ENCODE measurements at places on chromosomes 3 and 15. TPM values are rescaled to one million over a fixed set of nuclear protein-coding genes. Genes with fewer than 3 reads are reported as not detected.

DNA sequence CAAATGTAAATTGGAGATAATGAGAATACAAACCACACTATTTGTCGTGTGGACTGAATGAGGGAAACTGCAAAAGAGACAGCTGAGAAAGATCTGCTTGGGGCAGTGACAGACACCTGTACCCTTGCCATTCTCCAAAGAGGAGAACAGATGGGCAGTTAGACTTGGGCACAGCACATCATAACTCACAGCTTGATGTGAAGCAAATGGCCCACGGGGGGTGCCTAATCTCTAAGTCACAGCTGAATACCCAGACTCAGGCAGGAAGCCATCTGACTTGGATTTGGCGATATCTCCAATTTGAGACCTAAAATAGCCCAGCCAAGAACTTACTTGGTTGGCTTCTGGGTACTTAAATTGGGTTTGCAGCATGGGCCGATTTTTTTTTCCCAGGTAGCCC is 10.0 kb upstream of the SLC6A11 start:
- H3K4me1 ChIP-seq: no peaks in the 10 kb centered on the region
- H3K27ac ChIP-seq: no peak overlapping the region
- H3K4me3 ChIP-seq: no peak overlapping the region
- peaks cover 26% of the 10 kb centered on the region for H3K27me3 ChIP-seq
- H3K36me3 ChIP-seq: no peaks in the 10 kb centered on the region

DNA sequence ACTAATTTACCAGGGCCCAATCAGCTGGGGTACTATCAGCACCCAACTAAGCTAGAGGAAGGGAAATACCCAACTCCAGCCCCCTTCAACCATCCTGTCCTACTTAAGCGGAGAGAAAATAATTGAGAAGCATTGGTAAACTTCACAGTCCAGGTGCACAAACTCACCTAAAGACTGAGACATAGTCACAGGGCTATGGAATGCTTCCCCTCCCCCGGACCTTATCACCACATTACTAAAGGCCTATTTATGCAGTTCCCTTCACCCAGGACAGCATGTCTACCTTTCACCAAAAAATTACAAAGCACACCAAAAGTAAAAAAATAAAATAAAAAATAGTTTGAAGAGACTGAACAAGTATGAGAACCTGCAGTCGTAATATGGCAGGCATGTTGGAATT is 47.9 kb downstream of the HOMER2 start:
- peaks cover 21% of the 10 kb centered on the region for H3K36me3 ChIP-seq
- no peaks in the 10 kb centered on the region for H3K27me3 ChIP-seq
- no peak overlapping the region for H3K27ac ChIP-seq
- no peak overlapping the region for H3K4me3 ChIP-seq

- H3K27me3 ChIP-seq: peaks cover 4% of the 10 kb centered on the region
- no peak overlapping the region for H3K27ac ChIP-seq
- H3K4me3 ChIP-seq: no peak overlapping the region
- H3K36me3 ChIP-seq: no peaks in the 10 kb centered on the region
Observed at GRCh38 chr3:84683493-84683892, 275.3 kb upstream of the CADM2 start.

DNA sequence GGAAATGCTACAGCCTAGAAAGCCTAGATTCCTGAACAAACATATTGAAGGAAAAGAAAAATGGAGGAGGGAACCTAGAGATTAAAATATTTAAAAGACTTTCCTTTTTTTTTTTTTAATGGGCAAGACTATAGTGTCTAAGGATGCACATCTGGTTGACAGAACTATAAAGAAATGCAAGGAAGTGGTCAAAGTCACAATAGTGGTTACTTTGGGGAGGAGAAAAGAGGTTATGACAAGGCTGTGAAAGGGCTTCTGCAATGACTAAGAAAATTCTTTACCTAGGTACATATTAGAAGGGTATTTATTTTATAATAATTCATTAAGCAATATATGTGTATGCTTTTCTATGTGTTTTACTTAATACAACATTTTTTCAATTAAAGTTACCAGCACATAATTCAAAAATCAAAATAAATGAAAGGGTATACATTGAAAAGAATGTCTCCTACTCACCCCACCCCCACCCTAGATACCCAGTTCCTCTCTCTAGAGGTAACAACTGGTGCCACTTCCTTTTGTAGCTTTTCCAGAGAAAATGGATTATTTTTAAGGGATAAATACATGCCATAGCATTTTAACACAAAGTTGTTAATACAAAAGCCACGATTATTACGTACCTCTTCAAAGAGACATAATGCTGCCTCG is 70.1 kb downstream of the HERC1 start:
- peak overlapping the region; percentile 77 for H3K27ac ChIP-seq
- peaks cover 29% of the 10 kb centered on the region for H3K4me1 ChIP-seq
- no peaks in the 10 kb centered on the region for H3K27me3 ChIP-seq
- no peak overlapping the region for H3K4me3 ChIP-seq
- no peak for DNase-seq

- DNase-seq: no peak
- peaks cover 26% of the 10 kb centered on the region for H3K27me3 ChIP-seq
- H3K4me1 ChIP-seq: peaks cover 24% of the 10 kb centered on the region
- H3K4me3 ChIP-seq: no peak overlapping the region
- H3K27ac ChIP-seq: no peak overlapping the region
- H3K36me3 ChIP-seq: no peaks in the 10 kb centered on the region
Observed at GRCh38 chr15:40313531-40314398, 6.0 kb upstream of the PLCB2 start.

GRCh38 chr3:44069276-44069675 is 172.4 kb upstream of the TOPAZ1 start:
- H3K27ac ChIP-seq: no peak overlapping the region
- H3K4me3 ChIP-seq: no peak overlapping the region
- peaks cover 14% of the 10 kb centered on the region for H3K27me3 ChIP-seq
- no peaks in the 10 kb centered on the region for H3K4me1 ChIP-seq

GRCh38 chr15:68550498-68551295 is 28.1 kb upstream of the CORO2B start:
- H3K27me3 ChIP-seq: peaks cover 36% of the 10 kb centered on the region
- H3K27ac ChIP-seq: no peak overlapping the region
- H3K36me3 ChIP-seq: no peaks in the 10 kb centered on the region
- DNase-seq: peak; percentile 61
- no peak overlapping the region for H3K4me3 ChIP-seq

DNA sequence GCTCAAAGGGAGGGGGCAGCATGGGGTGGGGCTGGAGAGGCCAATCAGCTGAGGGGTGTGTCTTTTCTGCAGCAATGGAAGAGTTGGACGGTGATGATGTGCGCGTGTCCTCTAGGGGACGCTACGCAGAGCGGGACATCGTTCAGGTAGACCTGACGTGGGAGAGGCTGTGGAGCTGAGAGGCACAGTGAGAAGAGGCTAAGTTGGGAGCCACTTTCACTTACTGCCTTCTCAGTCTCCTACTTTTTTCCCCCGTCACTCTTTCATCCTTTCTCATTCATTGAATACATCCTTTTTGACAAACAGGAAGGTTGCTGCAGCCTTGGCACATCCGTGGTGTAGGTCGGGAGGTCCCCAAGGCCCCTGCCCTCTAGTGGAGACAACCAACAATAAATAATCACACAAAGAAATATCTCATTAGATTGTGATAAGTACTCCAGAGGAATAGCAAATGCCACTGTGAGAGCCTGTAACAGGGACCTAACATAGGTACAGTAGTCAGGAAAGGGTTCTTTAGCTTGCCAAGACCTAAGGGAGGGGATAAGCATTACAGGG is 4.4 kb upstream of the BRPF1 start:
- peak; percentile 65 for DNase-seq
- H3K4me3 ChIP-seq: peak overlapping the region; percentile 67
- H3K4me1 ChIP-seq: peaks cover 24% of the 10 kb centered on the region
- H3K36me3 ChIP-seq: no peaks in the 10 kb centered on the region

GRCh38 chr15:88880944-88881740 is 14.2 kb downstream of the HAPLN3 start:
- no peaks in the 10 kb centered on the region for H3K27me3 ChIP-seq
- H3K4me3 ChIP-seq: no peak overlapping the region
- no peak overlapping the region for H3K27ac ChIP-seq
- peaks cover 16% of the 10 kb centered on the region for H3K36me3 ChIP-seq
- no peak for DNase-seq

DNA sequence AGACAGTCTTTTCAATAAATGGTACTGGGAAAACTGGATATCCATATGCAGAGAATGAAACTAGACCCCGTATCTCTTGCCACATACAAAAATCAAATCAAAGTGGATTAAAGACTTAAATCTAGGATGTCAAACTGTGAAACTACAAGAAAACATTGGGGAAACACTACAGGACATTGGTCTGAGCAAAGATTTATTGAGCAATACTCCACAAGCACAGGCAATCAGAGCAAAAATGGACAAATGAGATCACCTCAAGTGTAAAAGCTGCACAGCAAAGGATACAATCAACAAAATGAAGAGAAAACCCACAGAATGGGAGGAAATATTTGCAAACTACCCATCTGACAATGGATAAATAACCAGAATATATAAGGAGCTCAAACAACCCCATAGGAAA is 38.4 kb upstream of the MBNL1 start:
- peaks cover 21% of the 10 kb centered on the region for H3K4me1 ChIP-seq
- H3K4me3 ChIP-seq: no peak overlapping the region
- no peaks in the 10 kb centered on the region for H3K27me3 ChIP-seq
- peak overlapping the region; percentile 85 for H3K27ac ChIP-seq
- DNase-seq: no peak

- H3K36me3 ChIP-seq: no peaks in the 10 kb centered on the region
- no peaks in the 10 kb centered on the region for H3K4me1 ChIP-seq
- no peak overlapping the region for H3K27ac ChIP-seq
- H3K27me3 ChIP-seq: no peaks in the 10 kb centered on the region
- no peak for DNase-seq
- H3K4me3 ChIP-seq: no peak overlapping the region
Observed at GRCh38 chr3:154062513-154062912, 58.7 kb upstream of the ARHGEF26 start.

GRCh38 chr3:156396851-156397250 is 158.1 kb downstream of the SSR3 start:
- no peaks in the 10 kb centered on the region for H3K36me3 ChIP-seq
- H3K4me1 ChIP-seq: no peaks in the 10 kb centered on the region
- H3K27me3 ChIP-seq: no peaks in the 10 kb centered on the region
- no peak overlapping the region for H3K27ac ChIP-seq
- DNase-seq: no peak
- H3K4me3 ChIP-seq: no peak overlapping the region

- H3K27ac ChIP-seq: no peak overlapping the region
- H3K4me3 ChIP-seq: peak overlapping the region; percentile 91
- H3K4me1 ChIP-seq: peaks cover 9% of the 10 kb centered on the region
- H3K27me3 ChIP-seq: no peaks in the 10 kb centered on the region
- no peaks in the 10 kb centered on the region for H3K36me3 ChIP-seq
Observed at GRCh38 chr3:107241217-107241616, 136.0 kb upstream of the CCDC54 start.

- H3K36me3 ChIP-seq: no peaks in the 10 kb centered on the region
- peaks cover 27% of the 10 kb centered on the region for H3K4me1 ChIP-seq
- H3K4me3 ChIP-seq: no peak overlapping the region
Observed at GRCh38 chr3:66397745-66398144, 103.1 kb downstream of the LRIG1 start.

- H3K4me1 ChIP-seq: no peaks in the 10 kb centered on the region
- DNase-seq: no peak
- H3K27me3 ChIP-seq: no peaks in the 10 kb centered on the region
- H3K4me3 ChIP-seq: no peak overlapping the region
- H3K27ac ChIP-seq: no peak overlapping the region
- no peaks in the 10 kb centered on the region for H3K36me3 ChIP-seq
Observed at GRCh38 chr3:39346785-39347585, 17.5 kb downstream of the CCR8 start.

DNA sequence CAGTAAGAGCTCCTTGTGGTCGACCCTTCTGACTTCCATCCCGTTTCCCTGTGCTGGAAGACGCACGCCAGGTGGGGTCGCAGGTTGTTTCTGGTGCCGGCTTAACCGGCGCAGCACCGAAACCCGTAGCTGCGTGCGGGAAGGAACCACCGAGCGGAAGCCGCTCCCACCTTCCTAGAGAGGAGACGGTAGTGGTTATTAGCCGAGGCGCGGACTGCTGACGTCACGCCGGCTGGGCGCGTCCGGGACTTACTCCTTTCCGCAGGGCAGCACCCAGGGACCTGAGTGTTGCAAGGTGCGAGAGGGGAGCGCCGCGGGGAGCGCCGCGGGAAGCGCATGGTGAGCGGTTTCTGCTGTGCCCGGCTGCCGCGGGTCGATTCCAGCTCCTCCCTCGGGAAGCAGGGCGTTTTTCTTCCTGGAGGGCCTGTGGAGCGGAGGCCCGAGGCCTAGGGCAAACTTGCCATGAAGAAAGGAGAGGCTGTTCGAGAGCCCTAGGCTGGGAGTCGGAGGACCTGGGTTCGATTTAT is at the start of gene ZNF501:
Gene ZNF501 (plus strand): TSS at position 252 of the 527 bp plus-strand sequence. CDS start 4,787 bp downstream, outside the sequence.
- peak within 1 kb of the TSS; percentile 81 for H3K27ac ChIP-seq
- peaks cover 16% of the 10 kb centered on the region for H3K4me1 ChIP-seq
- H3K4me3 ChIP-seq: peak within 1 kb of the TSS; percentile 96
- H3K27me3 ChIP-seq: no peaks in the 10 kb centered on the region
- H3K36me3 ChIP-seq: peaks cover 55% of the 10 kb centered on the region

C3orf85 gene
- not detected for polyA plus RNA-seq

SELENOT gene
- polyA plus RNA-seq: 320 TPM

MST1R gene
- not detected for polyA plus RNA-seq

CDHR4 gene
- not detected for polyA plus RNA-seq

TMCC1 gene
- polyA plus RNA-seq: 6.1 TPM

C15orf62 gene
- 0.53 TPM for polyA plus RNA-seq

CYP1A2 gene
- not detected for polyA plus RNA-seq

EXD1 gene
- polyA plus RNA-seq: not detected

Measured in naive B cell (primary cell).